ENCODE measurements at places on chromosomes 6 and 20.

DNA sequence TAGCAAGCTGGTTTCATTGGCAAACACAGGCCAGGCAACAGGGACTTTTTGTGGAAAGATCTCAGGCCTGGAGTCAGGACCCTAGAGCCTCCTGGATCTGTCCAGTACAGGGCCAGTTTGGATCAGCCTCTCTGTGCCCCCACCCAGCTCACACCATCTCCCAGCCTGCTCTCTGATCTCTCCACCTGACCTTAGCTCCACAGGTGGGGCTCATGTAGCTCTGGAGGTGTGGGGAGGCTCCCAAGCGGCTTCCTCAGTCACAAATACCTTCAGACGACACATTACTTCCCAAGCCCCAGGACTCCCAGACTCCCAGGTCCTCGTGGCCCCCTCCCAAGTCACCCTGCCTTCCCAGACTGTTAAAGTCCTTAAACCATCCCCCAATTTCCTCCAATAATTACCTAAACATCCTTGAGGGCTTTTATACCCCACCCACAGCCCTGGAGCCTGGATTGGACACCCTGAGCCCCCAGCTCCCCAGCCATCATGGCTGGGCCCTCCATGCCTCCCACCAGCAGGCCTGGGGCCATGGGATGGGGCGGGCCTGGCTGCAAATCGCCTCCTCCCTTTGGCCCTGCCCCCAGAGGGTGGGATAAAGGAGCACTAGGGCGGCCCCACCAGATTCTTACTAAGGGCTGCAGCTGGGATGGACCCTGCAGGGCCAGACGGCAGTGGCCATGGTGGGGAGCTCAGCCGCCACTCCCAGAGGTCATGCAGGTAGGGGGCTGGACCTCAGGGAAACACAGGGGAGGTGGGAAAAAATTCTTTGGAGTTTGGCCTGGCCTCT lies 15.9 kb upstream of the FANCE start:
- no peak for DNase-seq

- DNase-seq, result no peak
These were observed 610.5 kb downstream of the TFAP2B start for GRCh38 chr6:51429017-51429712.

- DNase-seq, result no peak
These were observed 24.4 kb downstream of the PLCB1 start for GRCh38 chr20:8156235-8157079.

GRCh38 chr6:136990754-136991153 lies 54.0 kb downstream of the IL20RA start:
- DNase-seq, result no peak

DNA sequence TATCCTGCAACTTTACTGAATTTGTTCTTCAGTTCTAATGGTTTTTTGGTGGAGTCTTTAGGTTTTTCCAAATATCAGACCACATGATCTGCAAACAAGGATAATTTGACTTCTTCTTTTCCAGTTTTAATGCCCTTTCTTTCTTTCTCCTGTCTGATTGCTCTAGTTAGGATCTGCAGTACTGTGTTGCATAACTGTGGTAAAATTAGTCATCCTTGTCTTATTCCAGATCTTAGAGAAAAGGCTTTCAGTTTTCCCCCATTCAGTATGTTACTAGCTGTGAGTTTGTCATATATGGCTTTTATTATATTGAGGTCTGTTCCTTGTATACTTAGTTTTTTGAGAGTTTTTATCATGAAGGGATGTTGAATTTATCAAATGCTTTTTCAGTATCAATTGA lies 4.3 kb downstream of the MICA start:
- DNase-seq, result no peak

Data from chondrocyte (in vitro differentiated cells).